ENCODE measurements at places on chromosomes 1 and 21.

DNA sequence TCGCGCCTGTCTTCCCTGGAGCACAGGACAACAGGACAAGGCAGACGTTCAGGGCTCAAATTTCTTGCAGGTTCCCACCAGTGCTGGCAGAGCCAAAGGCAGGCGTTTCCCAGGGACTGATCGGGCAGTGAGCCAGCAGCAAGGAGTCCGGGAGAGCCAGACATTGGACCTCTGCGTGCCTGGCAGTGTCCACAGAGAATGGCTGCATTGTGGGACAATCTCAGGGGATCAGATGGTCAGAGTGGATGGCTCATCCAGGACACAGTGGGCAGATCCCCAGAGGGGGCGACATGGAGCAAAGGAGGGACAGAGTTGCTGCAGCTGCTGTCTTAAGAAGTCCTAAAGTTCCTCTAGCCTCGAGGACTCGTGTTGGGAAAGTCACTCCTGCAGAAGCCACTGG, 4.6 kb downstream of the TMEM63A start:
- no peak for DNase-seq

- peak; percentile 52 for DNase-seq
These were observed 29.0 kb downstream of the JUN start for GRCh38 chr1:58754683-58755467.

DNA sequence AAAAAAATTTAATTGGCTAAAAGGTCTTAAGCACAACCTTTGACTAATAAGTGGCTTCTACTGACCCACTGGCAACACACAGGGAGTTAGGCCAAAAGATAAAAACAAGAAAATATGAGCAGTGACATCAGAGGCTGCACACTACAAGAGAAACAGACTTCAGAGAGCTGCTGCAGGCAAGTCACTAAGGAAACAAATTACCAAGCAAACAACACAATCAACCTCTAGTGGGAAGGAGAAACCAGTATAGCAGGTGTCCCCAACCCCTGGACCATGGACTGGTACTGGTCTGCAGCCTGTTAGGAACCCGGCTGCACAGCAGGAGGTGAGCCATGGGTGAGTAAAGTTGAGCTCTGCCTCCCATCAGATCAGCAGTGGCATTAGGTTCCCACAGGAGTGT, 20.8 kb upstream of the ENSA start:
- DNase-seq: no peak

- peak; percentile 11 for DNase-seq
These were observed 32.2 kb downstream of the FAM177B start for GRCh38 chr1:222769181-222769580.

DNA sequence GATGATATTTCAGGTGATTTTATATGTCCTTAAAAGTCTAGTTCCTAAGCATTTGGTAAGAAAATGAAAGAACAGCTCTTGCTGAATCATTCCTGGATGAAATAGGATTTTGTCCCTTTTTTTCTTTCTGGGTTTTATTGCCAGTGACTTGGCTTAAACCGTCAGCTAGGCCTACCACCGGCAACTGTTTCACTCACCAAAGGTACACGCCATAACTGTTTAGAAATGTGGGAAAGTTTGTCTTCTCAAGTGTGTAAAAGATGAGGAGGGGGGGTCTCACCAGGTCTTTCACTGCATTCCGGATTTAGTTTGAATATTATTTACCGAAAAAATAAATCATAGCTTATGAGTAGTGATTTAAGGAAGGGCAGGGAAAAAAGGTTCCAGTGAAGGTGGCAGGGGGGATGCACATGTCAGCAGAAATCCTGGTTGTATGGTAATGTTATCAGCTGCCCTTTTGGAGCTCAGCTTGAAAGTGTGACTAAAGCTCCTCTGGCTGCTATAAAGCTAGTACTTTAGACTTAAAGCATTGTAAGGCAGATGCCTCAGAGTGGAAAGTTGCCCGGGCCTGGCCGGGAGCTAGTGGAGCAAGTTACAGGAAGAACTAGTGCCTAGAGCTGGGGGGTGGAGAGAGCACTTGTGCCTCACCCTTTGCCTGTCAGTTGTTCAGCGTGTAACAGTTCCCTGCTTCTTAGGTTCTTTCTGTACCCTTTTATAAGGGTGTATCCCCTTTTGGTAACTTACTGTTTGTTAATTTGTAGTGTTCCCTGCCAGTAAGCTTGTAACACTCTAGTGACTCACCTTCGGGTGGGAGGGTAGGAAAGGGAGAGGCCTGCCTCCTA, 3.1 kb downstream of the ATP1A1 start:
- DNase-seq: peak; percentile 54

DNA sequence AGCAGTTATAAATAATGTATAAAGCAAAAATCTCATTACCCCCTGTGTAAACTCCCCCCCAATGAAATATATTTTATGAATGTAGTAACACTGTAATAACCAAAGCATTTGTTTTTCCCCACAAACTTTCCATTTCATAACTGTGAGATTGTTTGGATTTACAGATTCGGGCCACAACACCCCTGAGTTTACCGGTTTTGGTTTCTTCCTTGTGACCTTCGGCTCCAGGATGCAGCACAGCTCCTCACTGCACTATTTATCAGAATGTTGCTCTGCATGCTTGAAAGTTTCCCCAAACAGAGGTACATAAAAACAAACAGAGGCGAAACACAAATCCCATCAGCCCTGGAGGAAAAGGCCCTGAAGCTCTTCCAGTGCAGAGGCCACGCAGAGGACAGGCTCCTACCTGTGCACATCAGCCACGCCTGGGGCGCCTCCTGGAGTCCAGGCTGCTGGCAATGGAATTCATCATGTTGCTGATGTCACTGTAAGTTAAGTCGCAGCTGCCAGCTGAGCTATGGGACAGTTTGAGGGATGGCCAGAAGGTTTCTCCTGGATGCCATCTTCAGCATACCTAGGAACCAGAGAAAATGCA, 122.0 kb downstream of the LMO4 start:
- no peak for DNase-seq

- DNase-seq: no peak
These were observed 643 bp upstream of the MOB3C start for GRCh38 chr1:46617108-46617800.

GRCh38 chr1:63074321-63074720, 248.0 kb upstream of the FOXD3 start:
- DNase-seq: no peak

DNA sequence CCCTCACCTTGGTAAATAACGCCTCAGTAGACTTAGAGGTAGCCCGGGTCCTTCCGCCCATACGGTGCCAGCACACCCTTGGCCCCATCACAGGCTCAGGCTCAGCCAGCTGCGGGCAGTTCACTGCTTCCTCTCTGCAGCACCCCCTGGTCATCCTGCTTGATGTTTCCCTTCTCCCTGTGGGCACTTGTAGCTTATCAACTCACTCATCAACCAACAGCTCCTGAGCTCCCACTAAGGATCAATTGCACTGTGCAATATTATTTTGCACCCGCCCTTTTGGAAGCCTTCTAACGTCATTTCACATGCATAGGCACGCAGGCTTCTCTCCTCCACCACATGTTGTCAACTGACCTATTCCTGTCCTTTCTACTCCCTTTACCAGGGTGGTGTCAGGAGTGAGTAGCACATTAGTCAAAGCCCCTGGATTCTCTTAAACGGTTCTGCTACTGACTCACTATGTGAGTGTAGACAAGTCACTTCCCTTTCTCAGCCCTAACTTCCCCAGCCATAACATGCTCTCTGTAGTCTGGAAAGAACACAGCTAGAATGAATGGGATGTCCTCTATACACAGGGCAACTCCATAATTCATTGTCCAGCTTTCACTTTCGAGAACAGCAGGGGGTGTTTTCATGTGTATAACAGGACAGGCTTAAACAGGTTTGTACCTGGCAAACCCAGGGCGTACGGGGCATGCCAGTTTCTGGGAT, 47.1 kb upstream of the IRF2BP2 start:
- peak; percentile 24 for DNase-seq

DNA sequence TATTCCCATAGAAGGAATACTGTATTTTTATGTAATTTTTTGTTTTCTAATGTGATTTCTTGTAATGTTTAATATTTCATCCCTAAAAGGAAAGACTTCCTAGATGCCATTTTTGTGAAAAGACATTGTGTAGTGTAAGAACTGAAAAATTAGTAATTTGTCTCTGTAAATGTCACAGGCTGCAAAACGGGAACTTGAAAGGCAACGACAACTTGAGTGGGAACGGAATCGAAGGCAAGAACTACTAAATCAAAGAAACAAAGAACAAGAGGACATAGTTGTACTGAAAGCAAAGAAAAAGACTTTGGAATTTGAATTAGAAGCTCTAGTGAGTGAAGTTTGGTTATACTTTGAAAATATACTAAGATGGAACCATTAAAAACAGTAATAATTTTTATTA, 132.2 kb downstream of the ITSN1 start:
- no peak for DNase-seq

DNA sequence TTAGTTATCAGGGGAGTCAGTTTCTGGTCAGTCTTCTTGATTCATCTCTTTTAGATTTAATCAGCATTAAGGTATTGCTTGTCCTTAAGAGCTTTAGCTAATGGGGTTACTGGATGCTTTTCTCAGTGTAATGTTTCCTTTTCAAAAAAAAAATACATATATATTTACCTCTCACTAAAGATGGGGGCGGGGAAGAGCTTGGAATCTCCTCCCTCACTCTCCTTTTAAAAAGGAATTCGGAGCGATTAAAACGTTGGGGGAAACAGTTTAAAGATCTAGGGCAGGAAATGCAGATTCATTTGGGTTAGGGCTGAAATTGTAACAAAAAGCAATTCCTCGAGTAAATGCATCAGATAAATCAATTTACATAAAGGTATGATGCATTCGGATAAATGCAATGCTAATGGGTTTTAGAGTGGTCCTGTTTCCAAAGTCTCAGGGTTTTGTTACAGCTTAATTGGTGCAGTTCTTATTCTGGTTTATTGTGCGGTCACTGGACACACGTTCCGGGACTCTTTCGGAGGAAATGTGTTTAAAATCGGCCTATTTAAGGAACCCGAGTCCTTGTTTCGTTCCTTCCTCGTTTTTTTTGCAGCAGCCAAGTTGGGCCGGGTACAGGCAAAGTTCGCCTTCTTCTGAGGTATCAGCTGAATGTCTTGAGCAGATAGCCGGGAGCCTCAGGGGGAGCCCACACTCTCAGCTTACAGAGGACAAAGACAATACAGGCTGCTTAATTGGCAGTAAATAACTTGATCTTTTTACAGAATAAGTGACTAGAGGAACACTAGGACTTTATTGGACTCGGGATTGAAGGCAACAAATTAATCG, 1.6 kb downstream of the LMO4 start:
- DNase-seq: peak; percentile 6

DNA sequence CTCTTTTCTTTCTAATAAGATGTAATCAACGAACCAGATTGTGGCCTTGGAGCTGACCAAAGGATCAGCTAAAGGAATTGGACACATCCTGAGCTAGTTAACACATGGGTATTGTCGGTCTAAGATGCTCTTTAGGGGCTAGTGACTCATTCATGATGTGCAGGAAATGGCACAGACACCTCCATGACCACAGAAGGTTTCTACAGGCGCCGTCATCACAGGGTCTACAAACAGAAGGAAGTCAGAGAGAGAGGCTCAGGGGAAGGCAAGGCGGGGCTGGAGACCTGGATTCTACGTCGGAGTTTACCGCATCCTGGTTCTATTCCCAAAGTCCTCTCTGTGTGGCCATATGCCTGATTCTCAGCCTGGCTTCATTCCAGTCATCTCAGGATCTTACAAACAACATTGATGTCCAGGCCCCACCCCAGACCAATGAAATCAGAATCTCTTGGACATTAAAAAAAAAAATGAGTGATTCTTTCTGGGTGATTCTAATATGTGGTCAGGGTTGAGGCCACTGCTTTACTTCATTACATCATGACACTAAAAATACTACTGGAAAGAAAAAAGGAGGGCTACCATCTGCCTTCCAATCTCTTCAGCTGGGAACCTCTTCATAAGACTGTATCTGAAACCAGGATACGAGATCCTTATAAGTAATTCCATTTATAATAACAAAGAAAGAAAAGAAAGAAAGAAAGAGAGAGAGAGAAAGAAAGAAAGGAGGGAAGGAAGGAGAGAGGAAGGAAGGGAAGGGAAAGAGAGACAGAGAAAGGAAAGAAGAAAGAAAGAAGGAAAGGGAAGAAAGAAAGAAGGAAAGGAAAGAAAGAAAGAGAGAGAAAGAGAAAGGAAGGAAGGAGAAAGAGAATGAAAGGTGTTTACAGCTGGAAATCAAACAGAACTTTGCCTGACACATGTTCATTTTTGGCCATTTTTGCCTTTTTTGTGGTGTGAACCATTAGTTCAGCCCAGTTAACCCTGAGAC, 11.6 kb upstream of the KCNJ15 start:
- peak; percentile 76 for DNase-seq

- DNase-seq: no peak
These were observed 102.3 kb downstream of the RPE65 start for GRCh38 chr1:68347415-68347814.

- DNase-seq: no peak
These were observed 2.2 kb downstream of the GADD45A start for GRCh38 chr1:67687198-67687545.

DNA sequence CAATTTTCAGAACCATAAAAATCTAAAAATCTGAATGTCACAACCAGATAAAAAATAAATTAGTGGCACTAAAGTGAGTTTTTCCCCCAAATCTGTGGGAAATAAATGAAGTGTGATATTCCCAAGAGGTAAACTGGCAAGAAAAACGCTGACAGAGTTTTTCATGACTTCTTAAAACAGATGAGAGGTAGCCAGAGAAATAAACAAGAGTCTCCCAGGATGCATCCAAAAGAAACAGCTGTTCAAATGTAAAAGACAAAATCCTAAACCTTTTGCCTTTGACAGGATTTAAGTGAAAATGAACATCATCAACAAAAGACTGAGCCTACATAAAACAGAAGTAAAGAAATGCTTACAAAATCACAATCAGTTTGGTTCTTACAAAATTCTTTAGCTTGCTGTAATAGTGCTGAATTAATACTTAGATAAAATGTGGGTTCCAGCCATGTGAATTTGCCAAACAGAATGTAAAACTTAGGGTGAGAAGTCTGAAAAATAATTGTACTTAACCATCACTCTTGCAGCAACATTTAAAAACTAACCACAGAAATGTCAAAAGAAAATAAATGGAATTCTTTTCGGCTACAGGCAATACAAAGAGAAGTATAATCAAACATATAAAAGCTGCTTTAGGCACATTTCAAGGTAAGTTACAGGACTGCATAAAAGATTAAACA, 133.6 kb downstream of the EIF4G3 start:
- no peak for DNase-seq

All from activated CD4-positive, alpha-beta T cell treated with anti-CD3 and anti-CD28 coated beads, Interleukin-2, Interleukin-4, amounts not matched to agents 100 ng/mL and 50 ng/mL, durations not matched to agents 16 hours and 8 hours (primary cell).